ENCODE measurements at places on chromosomes 1 and 21. TPM values are rescaled to one million over a fixed set of nuclear protein-coding genes. Genes with fewer than 3 reads are reported as not detected.

DNA sequence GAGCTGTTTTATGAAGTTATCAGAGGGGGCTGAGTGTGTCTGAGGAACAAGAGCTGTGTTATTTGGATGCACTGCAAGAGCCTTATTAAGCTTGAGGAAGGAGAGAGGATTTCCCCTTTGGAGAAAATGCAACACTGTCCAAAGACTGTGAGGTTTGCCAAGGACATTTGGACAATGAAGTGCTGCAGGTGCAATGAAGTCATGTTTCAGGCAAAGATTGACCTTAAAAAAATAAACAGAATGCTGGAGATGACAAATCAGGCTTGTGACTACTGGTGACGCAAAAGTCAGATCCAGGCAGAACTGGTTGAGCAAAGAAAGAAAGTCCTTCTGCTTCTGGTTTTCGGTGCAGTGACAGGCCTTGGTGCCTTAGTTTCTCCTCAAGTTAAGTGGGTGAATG is 125.2 kb upstream of the KIAA0040 start:
- no peak for DNase-seq

DNA sequence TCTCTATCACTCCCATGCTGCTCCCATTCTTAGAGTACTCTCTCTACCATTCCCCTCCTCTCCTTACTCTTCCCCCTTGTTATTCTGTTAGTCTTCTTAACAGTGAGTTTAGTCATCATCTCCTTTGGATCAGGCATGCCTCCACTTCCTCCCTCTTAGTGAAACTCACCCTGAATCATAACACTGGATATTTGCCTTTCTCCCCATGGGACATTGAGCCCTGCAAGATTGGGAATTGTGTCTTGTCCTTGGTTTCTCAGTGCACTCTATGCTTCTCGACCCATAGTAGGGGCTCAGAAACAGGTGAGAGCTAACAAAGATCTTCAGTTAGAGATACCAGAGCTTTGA is 68.3 kb upstream of the GCLM start:
- no peak for DNase-seq

- no peak for DNase-seq
Measured at GRCh38 chr1:3323021-3323795, 131.3 kb upstream of the ARHGEF16 start.

DNA sequence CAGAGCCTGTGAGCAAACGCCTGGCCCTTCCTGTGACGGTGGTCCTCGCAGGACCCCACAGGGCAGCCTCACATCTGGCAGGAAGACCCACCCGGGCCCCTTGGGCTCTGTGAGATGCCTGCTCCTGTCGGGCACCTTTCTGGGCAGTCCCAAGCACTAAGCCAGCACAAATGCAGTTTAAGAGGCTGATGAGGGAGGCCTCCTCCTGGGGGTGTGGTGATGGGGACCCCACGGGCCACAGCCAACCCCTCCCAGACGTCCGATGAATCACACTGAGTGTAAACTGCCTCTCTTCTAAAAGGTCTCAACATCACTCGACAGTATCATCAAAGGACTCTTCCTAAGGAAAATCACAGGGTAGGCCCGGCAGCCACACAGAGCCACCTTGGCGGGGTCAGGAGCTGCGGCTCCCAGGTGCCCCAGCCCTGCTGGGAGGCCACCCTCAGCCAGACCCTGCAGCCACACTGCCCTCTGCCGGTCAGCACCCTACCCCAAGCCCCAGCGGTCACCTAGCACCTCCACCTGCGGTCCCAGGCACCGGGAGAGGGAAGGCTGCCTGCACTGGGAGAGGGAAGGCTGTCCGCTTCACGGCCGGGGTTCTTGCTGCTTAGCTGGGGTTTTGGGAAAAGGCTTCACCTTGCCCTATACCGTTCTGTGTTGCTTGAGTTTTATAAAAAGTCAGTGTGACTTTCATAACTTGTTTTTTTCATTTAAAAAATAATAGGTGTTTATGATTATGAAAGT is 3.9 kb upstream of the PRKCZ start:
- DNase-seq = no peak

GRCh38 chr1:75165264-75165663 is 31.1 kb downstream of the LHX8 start:
- DNase-seq = no peak

- no peak for DNase-seq
Measured at GRCh38 chr1:187759825-187760333, 931.1 kb downstream of the PLA2G4A start.

- DNase-seq = no peak
Measured at GRCh38 chr1:167746013-167746672, 24.4 kb downstream of the MPZL1 start.

- DNase-seq = no peak
Measured at GRCh38 chr1:7196036-7196911, 411.0 kb downstream of the CAMTA1 start.

DNA sequence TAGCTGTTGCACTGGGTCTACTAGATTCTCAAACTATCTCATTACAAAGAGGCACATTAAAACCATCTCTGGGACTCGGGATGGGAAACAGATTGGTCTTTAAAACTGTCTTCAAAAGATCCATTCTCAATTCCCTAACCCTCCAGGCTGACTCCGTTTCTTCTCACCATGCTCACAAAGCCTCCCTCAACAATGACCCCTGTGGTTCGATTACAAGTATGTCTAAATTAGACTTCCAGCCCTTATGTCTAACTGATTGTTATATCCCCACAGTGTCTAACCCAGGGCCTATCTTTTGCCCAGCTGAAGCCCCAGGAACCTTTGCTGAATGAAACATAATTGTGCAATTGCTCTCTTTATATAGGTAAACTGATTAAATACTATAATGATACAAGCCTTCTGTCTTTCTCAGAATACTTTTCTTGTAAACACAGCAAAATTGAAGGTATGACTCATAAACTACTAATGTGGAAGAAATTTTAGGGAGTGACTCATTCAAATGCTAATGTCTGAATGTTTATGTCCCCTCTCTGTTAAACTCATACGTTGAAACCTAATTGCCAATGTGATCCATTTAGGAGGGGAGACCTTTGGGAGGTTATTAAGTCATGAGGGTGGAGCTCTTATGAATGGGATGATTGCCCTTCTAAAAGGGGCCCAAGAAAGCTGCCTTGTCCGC is 65.6 kb upstream of the DAB1 start:
- no peak for DNase-seq

GRCh38 chr1:33660244-33660643 is 187.8 kb downstream of the ZSCAN20 start:
- no peak for DNase-seq

Gene HEYL
- 22.9 TPM for polyA plus RNA-seq

Gene HPDL
- polyA plus RNA-seq = 3.3 TPM

Gene SLC45A1
- 3.5 TPM for polyA plus RNA-seq

Gene RXRG
- 2.0 TPM for polyA plus RNA-seq

Gene PLA2G5
- polyA plus RNA-seq = not detected

Gene KCNK1
- 6.8 TPM for polyA plus RNA-seq

Gene ZFYVE9
- polyA plus RNA-seq = 40.9 TPM

Gene ELAVL4
- polyA plus RNA-seq = 3.7 TPM

Data from right renal cortex interstitium (tissue), 3 donors.